Activated naive CD8-positive, alpha-beta T cell treated with anti-CD3 and anti-CD28 coated beads, Interleukin-2, amount 50 U/mL, for 24 hours (primary cell): ENCODE measurements at places on chromosomes 2 and 18.

DNA sequence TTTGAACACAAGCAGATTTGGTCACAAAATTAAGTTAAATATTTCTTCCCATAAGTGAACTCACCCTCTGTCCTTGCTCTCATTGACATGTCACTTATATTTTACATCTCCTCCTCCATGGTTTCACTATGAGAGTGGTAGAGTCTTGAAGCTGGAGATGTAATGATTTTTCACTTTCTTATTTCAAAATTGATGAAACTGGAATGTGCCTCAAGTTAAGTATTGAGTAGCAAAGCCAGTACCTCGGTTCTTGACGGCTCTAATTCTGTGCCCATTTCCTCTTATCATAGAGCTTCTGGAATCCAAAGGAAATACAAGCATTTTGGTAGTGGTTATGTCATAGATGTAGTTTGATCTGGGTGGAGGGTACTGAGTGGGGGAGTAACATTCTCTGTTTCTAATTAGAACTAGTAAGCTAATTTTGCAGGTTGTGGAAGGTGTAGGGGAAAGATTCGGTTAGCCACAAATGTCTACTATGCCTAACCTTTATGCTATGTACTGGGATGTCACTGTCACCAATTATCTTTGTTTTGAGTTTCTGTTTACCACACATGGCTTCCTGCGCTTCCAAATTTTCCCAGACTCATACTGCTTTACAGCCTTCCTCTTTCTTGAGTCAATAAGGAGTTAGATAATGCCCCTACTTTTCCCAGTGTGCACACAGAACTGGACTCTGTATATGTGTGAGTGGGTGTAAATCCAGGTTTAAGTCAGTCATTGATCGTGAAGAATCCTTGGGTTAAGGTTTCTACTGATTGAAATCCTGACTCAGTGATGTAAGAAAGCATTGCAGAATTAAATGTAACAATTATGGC lies 96.8 kb downstream of the DIS3L2 start:
- DNase-seq: no peak
- H3K27me3 ChIP-seq: no peaks in the 10 kb centered on the region
- H3K27ac ChIP-seq: no peak overlapping the region
- no peak overlapping the region for H3K4me3 ChIP-seq
- H3K4me1 ChIP-seq: peaks cover 27% of the 10 kb centered on the region

GRCh38 chr2:176080540-176081375 lies 3.0 kb downstream of the EVX2 start:
- H3K36me3 ChIP-seq: peaks cover 31% of the 10 kb centered on the region
- DNase-seq: no peak
- peaks cover 84% of the 10 kb centered on the region for H3K27me3 ChIP-seq
- peak overlapping the region; percentile 42 for H3K4me3 ChIP-seq
- H3K27ac ChIP-seq: peak overlapping the region; percentile 67

- H3K4me1 ChIP-seq: peaks cover 1% of the 10 kb centered on the region
- H3K36me3 ChIP-seq: no peaks in the 10 kb centered on the region
- no peak overlapping the region for H3K4me3 ChIP-seq
- H3K27ac ChIP-seq: no peak overlapping the region
- H3K27me3 ChIP-seq: no peaks in the 10 kb centered on the region
Observed at GRCh38 chr2:119645173-119645855, 33.7 kb upstream of the TMEM177 start.

DNA sequence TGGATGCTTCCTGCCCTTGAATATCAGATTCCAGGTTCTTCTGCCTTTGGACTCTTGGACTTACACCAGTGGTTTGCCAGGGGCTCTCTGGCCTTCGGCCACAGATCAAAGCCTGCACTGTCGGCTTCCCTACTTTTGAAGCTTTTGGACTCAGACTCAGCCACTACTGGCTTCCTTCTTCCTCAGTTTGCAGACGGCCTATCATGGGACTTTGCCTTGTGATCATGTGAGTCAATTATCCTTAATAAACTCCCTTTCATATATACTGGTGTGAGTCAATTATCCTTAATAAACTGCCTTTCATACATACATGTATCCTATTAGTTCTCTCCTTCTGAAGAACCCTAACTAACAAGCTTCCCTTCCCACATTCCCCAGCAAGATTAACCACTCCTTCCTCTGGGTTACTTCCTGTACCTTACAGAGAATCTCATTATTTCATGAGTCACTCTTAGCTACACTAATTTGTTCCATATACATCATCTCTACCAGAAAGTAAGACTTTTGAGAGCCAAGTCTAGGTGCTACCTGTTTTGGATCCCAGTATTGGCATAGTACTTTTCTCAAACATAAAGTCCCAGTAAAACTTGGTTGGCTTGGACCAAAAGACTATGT lies 31.3 kb upstream of the LRATD1 start:
- H3K27me3 ChIP-seq: no peaks in the 10 kb centered on the region
- no peaks in the 10 kb centered on the region for H3K4me1 ChIP-seq
- no peak overlapping the region for H3K4me3 ChIP-seq
- H3K27ac ChIP-seq: no peak overlapping the region

- no peaks in the 10 kb centered on the region for H3K27me3 ChIP-seq
- H3K4me1 ChIP-seq: peaks cover 4% of the 10 kb centered on the region
- no peak overlapping the region for H3K4me3 ChIP-seq
- H3K36me3 ChIP-seq: peaks cover 47% of the 10 kb centered on the region
- DNase-seq: no peak
- no peak overlapping the region for H3K27ac ChIP-seq
Observed at GRCh38 chr2:239964399-239965185, 60.5 kb downstream of the NDUFA10 start.

DNA sequence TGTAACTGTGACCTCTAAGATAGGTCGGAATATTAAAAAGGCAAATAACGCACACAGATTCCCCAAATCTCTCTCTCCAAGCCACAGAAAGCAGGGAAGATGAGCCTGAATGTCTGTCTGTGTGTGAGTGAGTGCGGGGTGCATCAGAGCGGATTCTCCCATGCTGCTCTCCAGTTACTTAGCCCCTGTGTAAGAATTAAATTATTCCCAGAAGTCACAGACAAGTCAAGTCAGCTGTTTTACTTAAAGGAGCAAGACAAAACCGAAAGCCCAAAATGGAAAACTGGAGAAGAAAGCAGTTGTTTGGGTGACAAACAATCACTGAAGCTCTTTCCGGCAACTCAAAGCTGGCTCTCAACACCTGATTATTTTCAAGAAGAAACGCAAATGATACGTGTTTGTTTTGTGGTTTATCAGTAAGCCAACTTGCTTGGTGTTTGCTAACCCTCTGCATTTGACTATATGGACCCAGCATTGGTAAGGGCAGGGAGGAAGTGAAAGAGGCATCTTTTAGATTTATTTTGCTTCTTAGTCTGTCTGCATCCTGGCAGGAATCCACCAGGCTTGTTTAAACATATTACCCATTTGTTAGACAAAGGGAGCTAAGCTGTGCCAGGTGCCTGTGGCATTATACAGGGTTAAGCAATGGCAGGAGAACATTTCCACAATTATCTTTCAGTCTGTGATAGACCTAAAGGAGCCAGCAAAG lies 121.5 kb upstream of the CREB1 start:
- no peak overlapping the region for H3K4me3 ChIP-seq
- H3K27ac ChIP-seq: no peak overlapping the region
- H3K27me3 ChIP-seq: no peaks in the 10 kb centered on the region
- no peaks in the 10 kb centered on the region for H3K4me1 ChIP-seq

DNA sequence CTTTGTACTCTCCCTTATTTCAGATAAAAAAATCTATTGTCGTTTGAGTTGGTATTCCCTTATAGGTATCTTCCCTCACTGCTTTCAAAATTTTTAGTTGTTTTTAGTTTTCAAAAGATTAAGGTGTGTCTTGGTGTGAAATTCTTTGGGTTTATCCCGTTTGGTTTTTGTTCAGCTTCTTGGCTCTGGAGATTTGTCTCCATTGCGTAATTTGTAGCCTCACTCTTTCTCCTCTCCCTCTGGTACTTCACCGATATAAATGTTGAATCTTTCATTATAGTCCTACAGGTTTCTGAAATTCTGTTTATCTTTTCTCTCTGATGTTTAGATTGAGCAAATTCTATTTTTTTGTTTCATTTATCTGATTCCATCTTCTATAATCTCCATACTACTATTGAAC lies 113.8 kb upstream of the HS6ST1 start:
- H3K27ac ChIP-seq: no peak overlapping the region
- no peak overlapping the region for H3K4me3 ChIP-seq
- no peaks in the 10 kb centered on the region for H3K36me3 ChIP-seq

GRCh38 chr2:74835831-74836674 lies 2.1 kb downstream of the HK2 start:
- peaks cover 68% of the 10 kb centered on the region for H3K4me1 ChIP-seq
- peak overlapping the region; percentile 95 for H3K4me3 ChIP-seq
- no peak for DNase-seq
- peaks cover 46% of the 10 kb centered on the region for H3K36me3 ChIP-seq
- no peaks in the 10 kb centered on the region for H3K27me3 ChIP-seq

DNA sequence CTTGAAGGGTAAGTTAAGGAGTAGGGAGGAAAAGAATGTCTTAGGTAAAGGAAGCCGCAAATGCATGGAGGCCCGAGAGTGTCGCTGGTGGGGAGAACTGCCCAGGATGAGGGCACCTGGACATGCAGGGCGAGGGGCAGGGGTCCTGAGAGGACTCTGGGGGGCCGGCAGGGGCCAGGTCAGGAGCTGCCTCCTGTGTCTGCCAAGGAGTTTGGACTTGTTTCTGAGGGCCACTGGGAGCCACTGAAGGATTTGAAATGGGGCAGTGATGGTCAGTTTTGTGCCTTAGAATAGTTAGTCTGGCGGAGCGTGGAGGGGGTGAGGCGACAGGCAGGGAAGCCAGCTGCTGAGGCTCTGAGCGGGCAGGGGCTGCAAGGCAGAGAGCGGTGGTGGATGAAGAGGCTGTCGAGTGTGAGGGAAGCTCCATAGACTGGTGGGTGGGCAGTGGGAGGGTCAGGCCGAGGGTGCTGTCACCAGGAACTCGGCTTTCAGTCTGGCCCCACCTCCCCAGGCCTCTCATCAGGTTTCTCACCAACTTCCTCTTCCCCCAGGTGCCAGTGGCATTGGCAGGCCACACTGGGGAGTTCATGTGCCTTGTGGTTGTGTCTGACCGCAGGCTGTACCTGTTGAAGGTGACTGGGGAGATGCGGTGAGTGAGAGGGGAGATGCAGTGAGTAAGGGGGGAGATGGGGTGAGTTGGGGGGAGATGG lies 14.7 kb upstream of the SLC4A3 start:
- no peak overlapping the region for H3K27ac ChIP-seq
- H3K36me3 ChIP-seq: peaks cover 15% of the 10 kb centered on the region
- no peak for DNase-seq
- H3K4me3 ChIP-seq: no peak overlapping the region

GRCh38 chr18:39751161-39751560 lies 2185.6 kb upstream of the CELF4 start:
- no peaks in the 10 kb centered on the region for H3K27me3 ChIP-seq
- DNase-seq: no peak
- no peak overlapping the region for H3K27ac ChIP-seq

GRCh38 chr2:241896746-241897201 lies 27.2 kb downstream of the RTP5 start:
- peaks cover 6% of the 10 kb centered on the region for H3K4me1 ChIP-seq
- H3K36me3 ChIP-seq: peaks cover 9% of the 10 kb centered on the region
- peak overlapping the region; percentile 74 for H3K27ac ChIP-seq
- peak overlapping the region; percentile 42 for H3K4me3 ChIP-seq
- no peak for DNase-seq

DNA sequence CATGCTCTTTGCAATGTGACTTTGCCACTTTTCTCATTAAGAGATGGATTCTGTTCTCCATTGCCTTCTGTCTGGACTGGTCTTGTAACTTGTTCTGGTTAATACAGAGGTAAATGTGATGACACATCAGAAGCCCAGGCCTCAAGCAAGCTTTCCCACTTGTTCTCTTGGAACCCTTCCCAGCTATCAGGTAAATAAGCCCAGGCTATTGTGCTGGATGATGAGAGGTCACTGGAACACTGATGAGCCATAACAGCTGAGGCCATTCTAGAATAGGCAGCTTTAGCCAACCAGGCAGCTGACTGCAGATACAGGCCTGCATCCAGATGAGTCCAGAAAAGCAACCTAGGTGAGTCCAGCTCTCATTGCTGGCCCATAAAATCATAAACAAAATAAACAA lies 1007.0 kb upstream of the ACVR2A start:
- no peak overlapping the region for H3K4me3 ChIP-seq
- no peaks in the 10 kb centered on the region for H3K27me3 ChIP-seq
- no peak overlapping the region for H3K27ac ChIP-seq
- no peak for DNase-seq
- no peaks in the 10 kb centered on the region for H3K4me1 ChIP-seq

GRCh38 chr2:72851333-72851732 lies 25.5 kb upstream of the EXOC6B start:
- peaks cover 22% of the 10 kb centered on the region for H3K27me3 ChIP-seq
- H3K4me3 ChIP-seq: no peak overlapping the region
- H3K4me1 ChIP-seq: no peaks in the 10 kb centered on the region
- no peaks in the 10 kb centered on the region for H3K36me3 ChIP-seq
- DNase-seq: no peak
- no peak overlapping the region for H3K27ac ChIP-seq

GRCh38 chr2:178450524-178450773 lies 526 bp downstream of the PRKRA start:
- peak overlapping the region; percentile 89 for H3K4me3 ChIP-seq
- H3K4me1 ChIP-seq: peaks cover 32% of the 10 kb centered on the region
- peaks cover 27% of the 10 kb centered on the region for H3K36me3 ChIP-seq
- H3K27me3 ChIP-seq: no peaks in the 10 kb centered on the region
- peak overlapping the region; percentile 87 for H3K27ac ChIP-seq
- no peak for DNase-seq

DNA sequence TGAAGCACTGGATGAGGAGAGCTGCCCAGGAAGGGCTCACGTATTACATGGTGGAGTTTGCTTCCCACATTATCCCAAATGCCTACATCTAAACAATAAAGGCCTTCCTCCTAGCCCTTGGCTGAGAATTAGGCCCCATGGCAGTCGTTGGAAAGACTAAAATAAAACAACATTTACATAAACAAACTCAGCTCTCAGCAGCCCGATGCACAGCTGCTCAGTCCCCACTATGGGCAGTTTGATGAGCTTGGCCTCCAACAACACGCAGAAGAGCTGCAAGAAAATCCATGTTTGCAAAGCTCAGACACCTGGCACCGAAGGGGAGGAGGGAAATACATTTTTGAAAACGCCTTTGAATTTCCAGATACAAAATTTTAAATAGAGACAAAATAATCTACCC lies 352.4 kb downstream of the EIPR1 start:
- no peak overlapping the region for H3K4me3 ChIP-seq
- no peak for DNase-seq
- no peaks in the 10 kb centered on the region for H3K4me1 ChIP-seq
- no peaks in the 10 kb centered on the region for H3K36me3 ChIP-seq
